Gastroesophageal sphincter (tissue), 4 donors: ENCODE measurements at places on chromosomes 7 and 10.
A peak's percentile ranks its signal among the peaks of the same experiment; 100 is the strongest.

- no peak for ATAC-seq
These were observed 14.4 kb downstream of the TAS2R41 start for GRCh38 chr7:143492043-143492471.

DNA sequence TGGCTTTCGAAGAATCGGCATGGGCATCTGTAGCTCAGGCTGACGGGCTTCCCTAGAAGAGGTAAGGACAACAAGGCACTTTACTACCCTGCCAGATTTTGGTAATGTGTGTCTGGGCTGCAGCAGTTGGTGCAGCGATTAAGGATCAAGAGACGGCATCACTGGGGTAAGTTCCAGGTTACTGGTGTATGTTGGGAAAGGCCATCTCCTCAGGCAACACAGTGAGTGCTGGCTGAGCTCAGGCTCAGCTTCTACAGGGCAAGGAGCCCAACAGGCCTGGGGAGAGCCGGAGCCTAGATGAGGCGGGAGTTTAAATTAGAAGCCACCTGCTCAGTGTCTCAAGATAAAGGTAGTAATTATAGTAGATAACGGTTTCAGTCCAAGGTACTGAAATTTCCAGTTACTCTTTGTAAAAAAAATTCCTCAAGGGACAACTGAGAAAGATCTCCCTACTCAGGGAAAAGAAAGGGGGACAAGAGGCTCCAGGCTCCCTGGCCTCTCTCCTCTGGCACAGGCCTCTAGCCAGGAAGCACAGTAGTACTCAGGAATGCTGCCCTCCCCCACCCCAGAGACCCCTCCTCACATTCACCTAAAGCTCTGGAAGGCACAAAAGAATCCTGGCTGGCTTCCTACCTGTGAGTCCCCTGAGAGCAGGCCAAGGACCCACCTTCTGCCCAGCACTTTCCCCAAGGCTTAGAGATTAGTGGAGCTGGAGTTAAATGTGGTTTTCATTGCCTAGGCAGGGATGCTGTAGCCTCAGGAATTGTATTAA, 3.9 kb downstream of the CXCL12 start:
- ATAC-seq: no peak

GRCh38 chr7:33901199-33901598, 4.1 kb upstream of the BMPER start:
- no peak for ATAC-seq

- ATAC-seq: no peak
These were observed 451.9 kb downstream of the KCNMA1 start for GRCh38 chr10:77185696-77186095.

- no peak for ATAC-seq
These were observed 224.0 kb downstream of the TNS3 start for GRCh38 chr7:47357863-47358262.

DNA sequence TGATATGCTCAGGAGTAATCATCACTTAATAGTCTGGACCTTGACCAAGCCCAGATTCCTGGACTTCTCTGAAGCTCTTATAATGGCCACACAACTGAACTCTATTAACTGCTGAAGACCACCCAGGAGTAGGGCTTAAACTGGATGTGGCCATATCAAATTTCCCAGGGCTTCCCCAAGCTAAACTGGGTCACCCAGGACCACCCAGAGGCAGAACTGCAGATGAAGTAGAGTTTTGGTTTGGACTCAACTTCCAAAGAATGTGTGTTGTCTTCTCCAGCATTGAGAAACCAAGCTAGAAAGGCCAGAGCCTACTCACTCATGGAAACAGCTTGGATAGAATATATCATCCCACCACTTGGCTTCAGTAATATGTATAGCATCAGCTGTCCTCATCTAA, 358.2 kb upstream of the MEOX2 start:
- no peak for ATAC-seq

DNA sequence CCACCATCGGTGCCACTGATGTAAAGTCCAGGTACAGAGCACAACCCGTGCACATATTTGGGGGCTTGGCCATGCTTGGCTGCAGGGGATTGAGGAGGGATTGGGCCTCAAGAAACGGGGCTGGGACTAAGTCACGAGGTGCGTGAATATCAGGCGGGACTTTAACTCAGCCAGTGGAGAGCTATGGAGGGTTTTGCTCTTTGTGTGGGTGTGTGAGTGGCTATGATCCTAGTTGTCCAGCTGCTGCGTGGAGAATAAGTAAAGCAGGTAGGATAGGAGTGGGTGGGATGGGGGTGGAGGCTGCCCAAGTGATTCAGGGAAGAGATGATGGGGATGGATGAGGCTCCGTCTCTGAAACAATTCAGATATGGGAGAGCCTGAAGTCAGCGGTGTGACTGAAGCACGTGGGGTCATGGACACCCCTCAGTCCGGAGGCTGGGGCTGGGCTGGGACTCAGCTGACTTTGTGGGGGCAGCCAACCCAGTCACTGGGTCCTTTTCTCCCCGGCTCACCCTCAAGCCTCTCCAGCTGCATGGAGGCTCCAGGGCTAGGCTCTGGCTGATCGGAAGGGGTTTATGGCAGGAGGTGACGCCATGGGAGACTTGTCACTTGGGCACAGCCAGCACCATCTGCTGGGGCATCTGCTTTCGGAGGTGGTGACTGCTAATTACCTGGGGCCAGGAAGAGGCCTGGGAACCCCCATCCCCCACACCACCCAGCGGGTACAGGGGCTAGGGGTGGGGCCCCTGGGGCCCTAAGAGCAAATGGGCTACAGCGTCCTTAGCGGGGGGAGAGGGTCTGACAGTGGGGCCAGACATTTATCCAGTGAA, 1.7 kb upstream of the LFNG start:
- no peak for ATAC-seq

- no peak for ATAC-seq
These were observed 28.0 kb downstream of the CTBP2 start for GRCh38 chr10:125132344-125132743.

- no peak for ATAC-seq
These were observed 204.8 kb upstream of the MEOX2 start for GRCh38 chr7:15891151-15891881.

- ATAC-seq: no peak
These were observed 19.4 kb downstream of the KAZALD1 start for GRCh38 chr10:101080933-101081931.

DNA sequence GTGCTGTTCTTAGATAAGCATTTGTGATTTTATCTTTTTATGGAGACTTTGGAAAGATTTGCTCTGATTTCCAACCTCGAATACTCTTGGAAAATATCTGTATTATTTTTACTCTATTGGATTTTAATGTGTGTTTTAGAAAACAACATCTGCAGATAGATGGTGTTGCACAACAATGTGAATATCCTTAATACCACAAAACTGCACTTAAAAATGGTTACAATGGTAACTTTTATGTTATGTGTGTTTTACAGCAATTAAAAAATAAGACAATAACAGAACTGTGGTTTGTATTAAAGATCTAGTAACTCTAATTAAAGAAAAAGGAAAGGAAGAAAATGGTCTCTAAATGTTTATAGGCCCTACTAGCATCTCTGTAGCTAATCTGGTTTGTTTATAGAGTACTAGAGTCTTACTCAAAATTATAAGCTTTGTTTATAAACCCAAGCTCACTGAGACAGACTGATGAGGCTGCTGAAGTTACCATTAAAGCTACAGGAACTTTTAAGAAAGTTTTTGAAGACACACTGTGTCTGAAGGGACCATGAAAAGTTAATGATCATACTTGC, 74.6 kb upstream of the CC2D2B start:
- ATAC-seq: no peak

DNA sequence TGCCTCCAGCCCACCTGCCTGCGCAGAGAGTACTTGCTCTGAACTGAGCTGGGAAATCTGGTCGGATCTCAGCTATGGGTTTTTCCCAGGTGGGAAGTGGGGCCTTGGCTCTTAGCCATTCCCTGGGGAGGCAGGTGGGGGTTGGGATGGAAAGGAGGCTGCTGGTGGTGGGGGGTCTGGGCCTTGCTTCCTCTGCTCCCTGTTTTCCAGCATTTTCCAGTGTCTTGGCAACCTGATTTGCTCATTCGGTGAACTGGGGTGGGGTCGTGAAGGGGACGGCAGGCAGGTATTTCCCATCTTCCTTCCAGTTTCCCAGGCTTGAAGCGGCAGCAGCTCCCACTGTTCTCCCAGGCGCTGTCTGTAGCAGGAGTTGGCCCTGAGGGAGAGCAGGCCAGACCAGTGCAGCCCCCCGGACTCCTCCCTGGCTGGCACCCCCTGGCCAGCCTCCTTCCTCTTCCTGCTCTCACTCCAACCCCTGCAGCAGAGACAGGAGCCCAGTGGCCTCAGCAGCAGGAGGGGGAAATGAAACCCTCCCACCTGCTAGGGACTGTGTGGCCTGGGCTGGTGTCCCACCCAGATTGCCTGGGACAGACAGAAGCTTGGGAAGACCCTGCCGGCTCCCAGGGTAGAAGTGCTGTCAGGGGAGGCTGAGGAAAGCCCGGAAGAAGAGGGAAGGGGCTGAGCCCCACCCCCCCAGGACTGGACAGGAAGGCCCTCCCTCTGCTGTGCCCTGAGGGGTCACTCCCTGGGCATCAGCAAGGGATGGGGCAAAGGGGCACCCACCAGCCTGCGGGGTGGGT, 6.6 kb downstream of the TRIM8 start:
- ATAC-seq: no peak

DNA sequence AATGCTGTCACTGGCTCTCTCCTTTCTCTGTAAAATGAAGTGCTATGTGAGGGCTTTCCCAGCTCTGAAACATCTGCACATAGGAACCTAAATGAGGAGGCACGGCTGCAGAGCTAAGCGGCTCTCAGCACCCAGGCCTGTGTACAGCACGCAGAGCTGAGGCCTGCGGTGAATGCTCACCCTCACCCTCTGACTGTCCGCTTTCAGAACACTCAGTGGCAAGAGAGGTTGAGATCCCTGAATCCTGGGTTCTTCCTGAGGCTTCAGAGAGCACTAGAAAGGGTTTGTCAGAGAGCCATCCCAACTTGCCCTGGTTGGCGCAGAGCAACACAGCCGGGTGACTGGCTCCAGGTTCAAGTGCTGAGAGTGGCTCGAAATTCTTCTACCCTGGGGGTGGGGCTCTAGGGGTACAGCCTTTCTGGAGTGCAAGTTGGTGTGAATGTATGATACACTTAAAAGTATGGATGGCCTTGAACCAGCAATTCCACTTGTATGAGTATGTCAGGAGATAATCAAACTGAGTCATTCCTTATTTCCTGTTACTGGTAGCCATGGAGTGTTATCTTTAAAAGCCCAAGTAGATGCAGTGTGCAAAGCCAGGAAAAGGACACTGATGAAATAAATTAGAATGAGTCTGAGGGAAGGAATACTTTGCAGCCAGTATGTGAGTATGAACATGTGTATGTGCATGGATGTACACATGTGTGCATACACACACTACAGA, 1.7 kb upstream of the CCDC201 start:
- no peak for ATAC-seq

DNA sequence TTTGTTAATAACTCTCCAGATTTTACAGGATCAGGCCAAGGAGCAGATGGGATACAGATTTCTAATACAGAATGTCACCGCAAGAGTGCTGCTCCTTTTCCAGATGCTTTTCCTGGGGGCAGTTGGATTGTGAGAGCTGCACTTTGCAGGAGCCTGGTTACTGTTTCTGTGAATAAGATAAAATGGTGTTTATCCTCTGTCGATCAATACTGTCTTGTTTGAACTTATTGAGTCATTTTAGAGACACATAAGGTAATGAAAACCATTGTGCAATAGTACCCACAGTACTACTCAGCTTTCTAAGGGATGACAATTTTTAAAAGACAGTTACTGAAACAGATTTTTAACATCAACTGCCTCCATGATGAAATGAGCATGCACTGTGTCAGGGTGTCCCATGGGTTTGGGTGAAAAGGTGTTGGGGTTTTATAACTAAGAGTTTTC, 2.9 kb downstream of the A1CF start:
- no peak for ATAC-seq

GRCh38 chr10:87658321-87658795, 1.3 kb upstream of the PAPSS2 start:
- ATAC-seq: no peak

DNA sequence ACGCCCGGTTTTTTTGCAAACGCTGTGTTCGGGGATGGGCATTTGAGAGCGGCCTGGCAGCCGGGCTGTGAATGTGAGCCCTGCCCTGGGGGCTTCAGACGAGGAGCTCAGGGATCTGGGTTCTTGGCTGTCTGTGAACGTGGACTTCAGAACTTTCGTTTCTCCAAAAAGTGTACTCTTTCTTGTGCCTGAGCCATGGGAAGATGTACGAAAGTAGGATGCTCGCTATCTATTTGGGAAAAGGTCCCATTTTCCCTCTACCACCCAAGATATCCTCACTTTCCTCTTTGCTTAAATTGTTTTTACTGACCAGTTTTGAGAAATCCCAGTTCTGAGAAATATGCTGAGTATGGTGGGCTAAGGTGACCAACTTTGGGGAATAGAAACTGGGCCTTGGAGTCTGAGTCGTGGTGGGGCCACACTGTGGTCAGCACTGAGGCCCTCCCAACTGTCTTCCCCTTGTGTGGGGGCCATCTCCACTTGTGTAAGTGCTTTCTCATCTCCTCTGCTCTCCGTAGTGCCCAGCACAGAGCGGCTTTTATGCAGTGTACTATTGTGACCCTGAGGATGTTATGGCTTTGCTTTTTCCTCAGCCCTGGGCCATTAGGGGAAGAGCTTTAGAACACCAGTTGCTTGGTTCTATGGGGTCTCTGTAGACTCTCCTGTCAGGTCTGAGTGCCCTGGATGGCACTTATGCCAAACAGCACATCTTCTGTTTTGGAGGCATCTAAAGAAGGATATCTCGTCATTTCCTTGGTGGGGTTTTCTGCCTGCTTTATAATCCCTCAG, 918 bp downstream of the DBNL start:
- peak; percentile 30 for ATAC-seq

DNA sequence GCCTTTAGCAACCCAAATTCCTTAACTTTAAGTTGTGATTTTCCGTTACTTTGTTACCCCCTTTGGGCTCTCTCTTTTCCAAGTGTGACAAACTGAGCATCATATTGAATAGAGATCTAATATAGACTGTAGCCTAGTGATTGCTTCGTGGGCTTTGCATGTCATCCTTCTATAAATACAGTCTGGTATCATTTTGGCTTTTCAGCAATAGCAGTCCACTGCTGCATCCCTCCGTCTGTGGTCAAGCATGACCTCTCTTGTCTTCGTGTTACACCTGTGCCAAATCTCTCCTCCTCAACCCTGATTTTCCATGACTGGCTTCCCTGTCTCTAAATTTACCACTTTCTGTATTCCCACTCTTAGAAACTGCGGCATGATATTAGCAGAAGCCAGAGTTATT, 53.8 kb upstream of the AGK start:
- ATAC-seq: no peak

DNA sequence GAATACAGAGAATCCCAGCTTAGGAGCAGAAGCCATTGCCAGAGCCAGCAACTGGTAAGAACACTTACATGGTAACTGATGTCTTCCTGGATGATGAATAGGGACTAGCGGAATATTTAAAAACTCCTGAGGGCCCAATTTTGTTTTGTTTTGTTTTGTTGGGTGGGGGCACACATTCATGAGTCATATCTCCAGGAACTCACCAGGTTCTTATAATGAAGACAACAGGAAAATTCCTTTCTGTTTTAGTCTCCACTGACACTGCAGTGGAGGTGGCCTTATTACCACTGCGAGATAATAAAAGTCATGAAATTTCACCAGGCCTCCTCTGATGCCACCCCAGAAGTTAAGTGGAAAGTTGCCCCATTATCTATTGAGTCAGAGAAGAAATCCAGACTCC, 6.6 kb upstream of the CUZD1 start:
- ATAC-seq: no peak
